ENCODE measurements at places on chromosomes 12 and 14.

DNA sequence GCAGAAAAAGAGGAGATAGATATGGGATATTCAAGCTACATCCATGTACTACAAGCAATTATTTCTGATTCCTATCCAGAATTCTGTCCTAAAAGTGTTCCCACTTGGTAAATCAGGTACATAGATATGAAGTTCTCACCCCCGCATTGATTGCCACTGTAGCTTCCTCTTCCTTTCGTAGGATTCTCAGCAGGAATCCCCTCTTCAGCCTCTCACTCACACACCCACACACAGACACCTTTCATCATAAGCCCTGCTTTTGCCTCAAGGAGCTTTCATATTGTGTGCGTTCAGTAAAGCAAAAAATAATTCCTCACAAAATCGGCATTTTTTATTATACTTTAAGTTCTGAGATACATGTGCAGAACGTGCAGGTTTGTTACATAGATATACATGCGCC lies 69.8 kb downstream of the ANO4 start:
- DNase-seq: no peak

DNA sequence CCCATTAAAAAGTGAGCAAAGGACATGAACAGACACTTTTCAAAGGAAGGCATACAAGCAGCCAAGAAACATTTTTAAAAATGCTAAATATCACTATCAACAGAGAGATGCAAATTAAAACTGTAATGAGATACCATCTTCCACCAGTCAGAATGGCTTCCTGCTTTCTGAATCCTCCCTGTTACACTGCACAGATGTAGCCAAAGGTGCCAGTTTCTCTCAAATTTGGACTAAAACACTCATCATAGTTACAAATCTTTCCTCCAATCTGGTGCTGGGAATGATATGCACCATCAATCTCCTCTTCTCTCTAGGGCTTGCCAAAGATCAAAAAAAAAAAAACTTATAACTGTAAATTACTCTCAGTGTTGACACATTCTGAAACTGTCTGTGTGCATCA lies 311.8 kb upstream of the CLEC14A start:
- no peak for DNase-seq

DNA sequence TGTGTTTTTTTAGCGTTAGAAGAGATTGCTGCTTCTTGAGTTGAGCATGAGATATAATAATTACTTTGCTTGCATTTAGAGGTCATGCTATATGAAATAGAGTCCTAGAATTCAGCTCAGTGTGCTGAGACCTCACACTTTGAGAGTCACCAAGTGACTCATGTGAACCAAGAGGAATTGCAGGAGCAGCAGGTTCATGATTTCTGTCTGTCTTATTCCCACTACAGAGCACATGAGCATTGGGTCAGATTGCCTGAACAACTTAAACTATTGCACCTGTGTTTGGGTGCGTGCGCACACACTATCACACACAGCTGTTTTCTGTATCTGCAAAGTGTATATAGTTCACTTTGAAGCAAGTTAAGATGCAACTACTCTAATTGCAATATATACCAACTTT lies 109.3 kb downstream of the FGD4 start:
- DNase-seq: no peak

DNA sequence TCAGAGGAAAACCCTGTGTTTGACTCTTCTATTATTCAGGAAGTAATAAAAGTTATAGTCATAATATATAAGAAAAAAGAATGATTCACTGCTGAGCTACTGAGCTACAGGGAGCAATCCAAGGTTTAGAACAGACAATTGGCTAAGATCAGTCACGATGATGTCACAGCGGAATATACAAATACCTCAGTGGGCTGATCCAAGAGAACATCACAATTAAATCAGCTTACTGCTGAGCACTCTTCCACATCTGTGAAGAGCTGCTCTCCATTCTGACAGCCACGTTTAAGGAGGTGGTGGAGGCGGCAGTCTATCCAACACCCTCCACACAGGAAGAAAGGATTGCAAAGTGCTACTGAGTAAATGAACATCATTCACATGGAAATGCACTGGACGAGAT lies 271.0 kb downstream of the APAF1 start:
- DNase-seq: no peak

- no peak for DNase-seq
These were observed 35.2 kb upstream of the DCD start for GRCh38 chr12:54683398-54683797.

GRCh38 chr14:92617581-92617980 lies 104.0 kb downstream of the RIN3 start:
- no peak for DNase-seq

DNA sequence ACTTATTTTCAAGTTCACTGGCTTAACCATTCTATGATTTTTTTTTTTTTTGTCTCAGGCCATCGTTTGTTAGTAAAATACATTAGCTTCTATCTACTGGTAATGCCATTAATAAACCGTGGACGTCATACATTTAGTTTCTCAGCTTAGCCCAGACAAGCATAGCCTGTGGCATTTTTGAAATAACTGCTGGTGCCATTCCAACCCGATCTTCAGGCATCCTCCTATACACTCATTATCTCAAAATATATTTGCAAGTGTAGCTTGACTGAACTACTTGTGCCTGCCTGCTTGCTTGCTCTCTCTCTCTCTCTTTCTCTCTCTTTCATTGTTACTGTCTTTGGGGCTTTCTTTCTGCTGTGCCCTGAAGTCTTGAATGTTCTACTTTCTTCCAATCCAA lies 12.7 kb upstream of the MBIP start:
- DNase-seq: no peak

DNA sequence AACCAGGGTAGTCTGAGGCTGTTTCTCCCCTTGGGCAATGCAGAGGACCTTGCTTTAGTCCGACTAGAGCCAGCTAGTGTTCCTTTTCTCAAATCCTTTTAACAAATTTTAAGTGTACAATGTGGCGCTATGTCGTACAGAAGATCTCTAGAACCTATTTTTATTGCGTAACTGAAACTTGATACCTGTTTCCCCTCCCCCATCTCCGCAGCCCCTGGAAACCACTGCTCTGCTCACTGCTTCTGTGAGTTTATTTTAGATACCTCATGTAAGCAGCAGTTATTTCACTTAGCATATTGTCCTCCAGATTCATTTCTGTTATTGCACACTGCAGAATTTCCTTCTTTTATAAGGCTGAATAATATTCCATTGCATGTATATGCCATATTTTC lies 1092.3 kb downstream of the AACS start:
- DNase-seq: no peak

- DNase-seq: no peak
These were observed 14.4 kb upstream of the TUNAR start for GRCh38 chr14:95862243-95862642.

- DNase-seq: no peak
These were observed 22.3 kb downstream of the MSRB3 start for GRCh38 chr12:65300679-65301349.

DNA sequence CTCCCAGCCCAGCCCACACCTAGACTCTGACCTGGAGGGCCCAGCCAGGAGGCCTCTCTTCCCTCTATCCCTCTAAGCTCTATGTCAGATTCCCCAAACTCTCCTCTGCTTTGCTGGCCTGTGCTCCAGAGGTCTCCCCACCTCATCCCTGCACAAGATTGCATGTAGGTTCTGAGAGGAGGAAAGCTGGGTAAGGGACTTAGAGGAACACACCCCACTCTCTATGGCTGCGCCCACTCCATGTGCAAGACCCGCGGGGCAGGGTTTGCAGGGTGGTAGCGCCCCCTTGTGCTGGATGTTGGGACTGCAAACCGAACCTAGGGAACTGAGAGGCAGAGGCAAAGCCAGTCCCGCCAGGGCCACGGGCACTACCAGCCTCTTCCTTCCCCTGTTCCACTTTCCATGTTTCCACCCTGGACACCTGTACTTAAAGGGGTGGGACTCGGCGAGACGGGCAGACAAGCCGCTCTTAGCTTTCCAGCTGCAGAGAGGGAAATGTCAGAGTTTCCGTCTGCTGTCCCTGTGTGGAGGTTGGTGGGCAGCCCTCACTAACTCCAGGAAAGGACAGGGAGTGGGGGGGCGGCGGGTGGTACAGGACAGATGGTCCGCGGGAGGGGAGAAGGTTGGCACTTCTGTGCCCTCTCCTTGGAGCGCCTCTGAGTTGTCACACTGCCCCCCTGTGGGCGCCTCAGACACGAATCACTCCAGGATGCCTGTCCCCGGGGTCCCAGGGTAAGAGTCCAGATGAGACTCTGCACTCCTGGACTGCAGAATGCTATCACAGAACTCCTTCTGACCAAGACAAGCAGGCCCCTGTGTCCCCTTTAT lies 16.8 kb downstream of the MMP14 start:
- DNase-seq: peak; percentile 51

GRCh38 chr14:67469954-67470353 lies 18.6 kb downstream of the TMEM229B start:
- no peak for DNase-seq

- no peak for DNase-seq
These were observed 68.0 kb downstream of the CCDC88C start for GRCh38 chr14:91349481-91350074.

DNA sequence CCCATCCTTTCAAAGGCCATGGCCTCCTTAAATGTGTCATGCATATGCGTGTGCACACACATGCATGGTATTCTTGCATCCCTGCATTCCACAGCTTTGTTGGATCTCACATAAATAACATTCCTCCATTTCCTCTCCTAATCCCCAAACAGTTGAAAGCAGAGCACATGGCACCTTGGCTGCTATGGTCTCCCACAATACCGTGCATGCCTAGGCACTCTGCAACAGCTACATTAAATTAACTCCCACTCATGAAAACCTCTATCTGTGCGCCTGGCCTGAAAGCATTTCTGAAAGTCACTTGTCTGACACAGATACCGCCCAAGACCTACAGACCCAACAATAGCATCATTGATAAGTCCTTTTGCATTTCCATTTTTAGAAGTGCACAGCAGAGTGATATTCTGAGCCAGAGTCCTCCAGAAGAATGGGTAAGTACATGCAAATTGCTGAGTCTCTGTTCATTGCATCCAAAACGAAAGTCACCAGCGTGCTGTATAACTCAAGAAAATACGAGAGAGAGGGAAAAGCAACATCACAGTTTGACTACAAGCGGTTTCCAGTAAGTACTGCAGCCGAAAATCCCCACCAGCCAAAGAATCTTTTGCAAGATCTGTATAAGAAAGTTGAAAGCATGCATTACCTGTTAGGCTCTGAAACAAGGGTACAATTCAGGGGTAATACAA lies 436 bp downstream of the ASB2 start:
- DNase-seq: no peak

GRCh38 chr14:61678975-61679374 lies 16.3 kb upstream of the HIF1A start:
- DNase-seq: no peak

DNA sequence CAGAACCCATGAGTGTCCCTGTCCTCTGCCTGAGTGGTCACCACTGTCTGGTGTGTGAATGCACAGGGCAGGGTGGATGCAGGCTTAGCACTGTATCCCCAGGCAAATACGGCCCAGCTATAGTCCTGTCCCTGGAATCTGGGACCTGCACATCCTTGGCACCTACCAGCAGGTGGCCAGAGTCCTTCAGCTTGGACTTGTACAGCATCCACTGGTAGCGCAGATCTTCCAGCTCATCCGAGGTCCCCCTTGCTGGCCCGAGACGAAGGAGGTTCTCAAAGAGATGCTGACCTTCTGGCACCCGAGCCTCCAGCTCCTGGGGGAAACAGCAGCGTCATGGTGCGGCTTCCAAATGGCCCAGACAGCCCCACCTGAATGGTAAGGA lies 83.4 kb downstream of the SYNE3 start:
- no peak for DNase-seq

DNA sequence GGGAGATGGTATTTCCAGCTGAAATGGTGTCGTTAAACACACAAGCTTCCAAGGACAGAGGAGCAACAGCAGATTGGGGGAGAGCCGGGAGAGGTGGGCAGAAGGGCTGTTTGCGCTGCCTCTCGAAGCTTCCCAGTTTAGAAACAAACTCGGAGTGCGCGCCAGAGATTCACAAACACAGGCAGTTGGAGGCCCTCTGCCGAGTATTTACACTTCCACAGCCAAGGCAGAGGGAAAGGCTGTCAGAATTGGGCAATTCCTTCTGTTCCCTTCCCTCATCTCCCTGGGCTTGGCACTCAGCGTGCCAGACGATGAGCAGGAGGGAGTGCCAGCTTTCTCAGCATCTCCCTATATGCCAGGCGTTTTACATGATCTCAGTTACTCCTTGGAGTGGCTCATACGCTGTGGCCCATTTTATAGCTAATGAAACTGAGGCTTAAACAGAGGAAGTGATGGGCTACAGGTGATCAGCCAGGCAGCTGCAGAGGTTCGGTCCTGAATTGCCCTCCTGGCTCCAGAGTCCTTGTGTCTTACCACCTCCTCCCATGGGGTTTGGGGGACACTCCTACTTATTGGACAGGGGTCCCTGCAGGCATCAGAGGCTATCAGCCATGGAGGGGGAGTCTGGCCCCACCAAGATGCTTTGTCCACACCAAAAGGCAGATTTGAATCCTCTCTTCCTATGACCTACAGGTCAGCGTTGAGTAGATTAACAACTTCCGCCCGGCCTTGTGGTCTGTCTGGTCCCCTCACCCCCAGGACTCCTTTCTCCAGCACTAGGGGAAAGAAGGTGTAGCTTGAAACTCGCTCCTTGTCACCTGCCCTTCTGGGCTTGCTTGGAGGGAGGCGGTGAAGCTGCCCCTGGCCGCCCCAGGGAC lies 3.1 kb downstream of the FAM222A start:
- no peak for DNase-seq

DNA sequence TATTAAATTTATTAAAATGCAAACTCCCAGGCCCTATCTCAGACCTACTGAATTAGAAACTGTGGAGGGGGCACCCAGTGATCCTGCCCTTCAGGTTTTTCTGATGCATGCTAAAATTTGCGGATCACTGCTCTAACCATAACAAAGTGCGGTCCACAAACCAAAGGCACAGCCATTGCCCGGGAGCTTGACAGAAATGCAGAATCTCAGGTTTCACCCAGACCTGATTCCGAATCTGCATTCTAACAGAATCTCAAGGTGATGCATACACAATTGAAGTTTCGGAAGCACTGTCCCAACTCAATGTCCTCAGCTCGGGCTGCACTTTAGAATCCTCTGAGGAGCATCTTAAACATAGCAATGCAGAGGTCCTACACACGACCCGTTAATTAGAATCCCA lies 46.0 kb downstream of the ZFYVE1 start:
- DNase-seq: no peak

GRCh38 chr12:75699728-75700496 lies 188.5 kb upstream of the KRR1 start:
- no peak for DNase-seq

- no peak for DNase-seq
These were observed 991 bp upstream of the RCOR1 start for GRCh38 chr14:102591372-102591943.

- peak; percentile 17 for DNase-seq
These were observed 99.9 kb downstream of the PPM1H start for GRCh38 chr12:62834971-62835547.

DNA sequence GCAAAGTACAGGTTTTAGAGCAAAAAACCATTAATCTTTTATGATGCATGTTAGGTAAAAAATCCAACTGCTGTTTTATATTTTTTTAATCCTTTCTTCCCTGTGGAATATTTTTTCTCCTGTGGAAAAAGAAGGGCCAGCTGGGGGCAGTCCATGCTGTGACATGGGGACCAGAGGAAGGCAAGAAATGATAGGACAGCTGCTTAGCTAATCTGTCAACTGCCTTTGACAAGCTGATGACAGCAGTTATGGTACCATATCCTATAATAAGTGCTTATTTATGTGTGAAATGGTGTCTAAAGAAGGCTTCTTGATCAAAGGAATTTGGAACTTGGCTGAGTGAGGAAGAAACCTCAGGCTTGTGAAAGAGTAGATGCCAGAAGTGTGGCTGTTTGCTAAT lies 452.4 kb upstream of the NOVA1 start:
- no peak for DNase-seq

Measured in RWPE1 (cell line).